Activated CD4-positive, CD25-positive, alpha-beta regulatory T cell treated with anti-CD3 and anti-CD28 coated beads, Interleukin-2, amount 50 U/mL, for 16 hours (primary cell): ENCODE measurements at places on chromosomes 5 and 9.

DNA sequence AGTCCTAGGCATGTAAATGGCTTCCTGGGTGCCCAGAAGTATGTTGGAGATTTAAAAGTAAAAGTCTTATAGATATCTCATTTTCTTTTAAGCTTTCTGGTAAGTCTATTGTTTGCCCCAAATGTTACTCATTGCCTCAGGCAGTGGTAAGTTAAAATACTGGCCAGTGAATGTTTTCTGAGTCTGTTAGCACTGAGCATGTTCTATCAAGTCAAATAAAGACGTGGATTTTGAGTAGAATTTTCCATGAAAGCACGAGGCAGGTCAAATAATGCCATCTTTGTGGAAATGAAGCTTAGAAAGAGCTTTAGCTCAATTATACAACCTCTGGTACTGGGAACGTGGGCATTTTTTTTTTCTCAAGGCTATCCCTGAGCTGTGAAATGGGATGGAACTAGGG, 651.3 kb upstream of the ACO1 start:
- DNase-seq = no peak

DNA sequence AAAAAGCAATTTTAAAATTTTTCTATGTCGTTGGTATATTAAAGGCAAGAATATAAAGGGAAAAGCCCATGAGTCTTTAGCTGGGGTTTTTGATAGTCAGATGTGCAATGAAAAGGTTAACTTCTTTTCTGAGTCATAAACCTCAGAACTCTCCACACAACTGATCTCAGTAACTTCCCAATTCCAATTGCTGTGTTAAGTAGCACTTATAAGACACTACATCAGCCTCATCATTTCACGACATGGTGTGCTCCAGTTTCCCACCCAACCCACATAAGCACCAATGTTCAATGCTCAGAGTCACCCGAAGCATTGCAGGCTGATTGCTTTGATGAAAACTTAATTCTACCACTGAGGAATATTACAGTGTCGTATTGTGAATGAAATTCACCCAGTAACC, 155.8 kb downstream of the TSSK1B start:
- DNase-seq = no peak

DNA sequence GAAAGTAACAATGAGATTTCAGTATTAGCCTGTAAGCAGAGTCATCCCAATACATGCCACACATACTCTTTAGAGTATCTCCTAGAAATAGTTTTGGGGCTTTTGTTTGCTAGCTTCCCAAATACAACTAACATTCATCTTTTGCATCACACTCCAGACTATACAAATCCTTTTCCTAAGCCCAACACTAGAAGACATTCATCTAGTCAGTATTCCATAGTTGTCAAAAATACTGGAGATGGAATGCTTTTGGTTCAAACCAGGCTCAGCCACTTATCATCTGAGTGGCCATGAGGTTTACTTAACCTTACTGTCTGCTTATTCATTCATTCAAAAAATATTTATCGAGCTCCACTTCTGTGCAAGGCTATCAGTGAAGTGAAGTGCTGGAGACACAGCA, 205.1 kb upstream of the SGCD start:
- no peak for DNase-seq

DNA sequence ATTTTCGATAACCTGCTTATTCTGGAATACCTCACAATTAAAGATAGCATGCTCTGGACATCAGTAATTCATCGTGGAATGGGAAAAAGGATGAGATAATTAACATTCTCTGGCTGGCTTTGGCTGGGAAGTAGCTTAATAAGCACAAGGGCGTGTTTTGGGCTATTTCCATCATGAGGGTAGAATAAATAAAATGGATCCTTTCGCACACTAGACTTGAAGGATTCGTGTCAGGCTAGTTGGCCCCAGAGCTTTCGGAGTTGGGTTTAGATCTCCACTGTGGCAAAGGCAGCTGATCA, 151.2 kb upstream of the ADRA1B start:
- DNase-seq = no peak

- no peak for DNase-seq
Measured at GRCh38 chr9:84970432-84970831, 300.9 kb downstream of the NTRK2 start.

DNA sequence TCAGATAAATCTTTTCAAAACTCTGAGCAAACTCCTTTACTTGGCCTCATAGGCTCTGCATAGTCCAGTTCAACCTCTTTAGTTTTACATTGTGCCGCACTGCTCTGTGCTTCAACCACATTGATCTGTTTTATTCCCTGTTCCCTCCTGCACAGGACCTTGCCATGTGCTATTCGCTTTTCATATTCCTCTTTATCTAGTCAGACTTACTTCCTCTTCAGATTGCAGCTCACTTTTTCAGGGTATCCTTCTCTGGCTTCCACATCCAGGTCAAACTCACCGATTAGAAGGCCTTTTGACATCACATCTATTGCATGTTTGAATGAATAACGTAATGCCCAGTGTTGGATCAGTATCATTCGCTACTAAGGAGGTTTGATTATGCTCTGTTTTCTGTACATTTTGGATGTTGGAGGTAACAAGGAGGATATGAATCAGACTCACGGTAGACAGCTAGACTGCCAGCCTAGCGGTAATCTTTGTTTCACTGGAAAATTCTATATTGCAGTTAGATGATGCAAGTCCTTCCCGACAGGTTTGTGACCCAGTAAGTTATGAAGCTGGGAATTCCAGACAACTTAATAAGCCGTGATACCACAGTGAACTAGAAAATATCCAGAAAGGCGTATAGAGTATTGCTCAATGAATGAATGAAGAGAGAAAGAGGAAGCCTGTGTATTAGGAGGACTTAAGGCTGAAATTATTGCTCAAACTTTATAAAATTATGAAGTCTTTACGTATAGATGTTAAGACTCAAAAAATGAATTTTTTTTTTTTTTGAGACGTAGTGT, 65.7 kb downstream of the IQGAP2 start:
- DNase-seq = no peak

DNA sequence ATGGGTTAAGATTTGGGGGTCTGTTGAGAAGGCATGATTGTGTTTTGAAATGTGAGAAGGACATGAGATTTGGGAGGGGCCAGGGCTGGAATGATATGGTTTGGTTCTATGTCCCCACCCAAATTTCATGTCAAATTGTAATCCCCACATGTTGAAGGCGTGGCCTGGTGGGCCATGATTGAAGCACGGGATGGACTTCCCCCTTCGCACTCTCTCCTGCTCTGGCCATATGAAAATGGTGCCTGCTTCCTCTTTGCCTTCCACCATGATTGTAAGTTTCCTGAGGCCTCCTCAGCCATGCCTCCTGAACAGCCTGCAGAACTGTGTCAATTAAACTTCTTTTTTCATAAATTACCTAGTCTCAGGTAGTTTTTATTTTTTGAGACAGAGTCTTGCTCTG, 14.7 kb upstream of the NOTCH1 start:
- no peak for DNase-seq

GRCh38 chr5:158654415-158654814, 445.3 kb downstream of the EBF1 start:
- no peak for DNase-seq

GRCh38 chr5:6462671-6463070, 14.0 kb downstream of the UBE2QL1 start:
- no peak for DNase-seq

GRCh38 chr5:134491841-134492442, 33.5 kb upstream of the JADE2 start:
- DNase-seq = no peak

GRCh38 chr5:137320056-137321045, 178.8 kb downstream of the SPOCK1 start:
- DNase-seq = no peak

DNA sequence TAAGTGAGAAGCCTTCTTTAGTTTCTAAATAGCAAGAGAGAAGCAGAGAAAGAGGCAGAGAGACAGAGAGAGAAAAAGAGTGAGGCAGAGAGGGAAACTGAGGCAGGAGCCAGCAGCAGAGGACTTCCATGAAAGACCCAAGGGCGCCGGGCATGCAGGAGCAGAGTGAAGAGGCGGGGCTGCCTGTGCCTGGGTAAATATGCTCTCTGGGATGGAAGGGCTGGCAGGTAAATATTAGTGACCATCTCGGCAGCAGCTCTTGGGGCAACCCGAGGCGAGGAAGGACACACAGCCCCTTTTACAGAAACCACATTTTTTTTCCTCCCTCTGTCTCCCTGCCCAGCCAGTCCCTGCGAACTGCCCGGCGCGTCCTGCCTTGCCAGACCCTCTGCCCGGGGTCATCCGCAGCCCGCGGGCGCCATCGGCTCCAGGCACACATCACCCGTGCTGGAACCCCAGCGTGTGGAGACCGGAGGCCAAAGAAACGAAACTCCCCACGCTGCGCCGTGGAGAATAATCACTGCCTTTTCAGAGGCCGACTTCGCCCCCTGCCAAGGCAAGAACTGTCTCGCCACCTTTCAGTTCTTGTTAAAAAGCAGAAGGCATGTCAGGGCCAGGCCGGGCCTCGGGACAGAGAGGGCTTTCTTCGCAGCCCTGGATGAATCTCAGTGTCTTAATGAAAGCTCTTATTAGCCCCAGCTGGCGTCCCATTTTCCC, 61.3 kb downstream of the BOD1 start:
- DNase-seq = no peak

DNA sequence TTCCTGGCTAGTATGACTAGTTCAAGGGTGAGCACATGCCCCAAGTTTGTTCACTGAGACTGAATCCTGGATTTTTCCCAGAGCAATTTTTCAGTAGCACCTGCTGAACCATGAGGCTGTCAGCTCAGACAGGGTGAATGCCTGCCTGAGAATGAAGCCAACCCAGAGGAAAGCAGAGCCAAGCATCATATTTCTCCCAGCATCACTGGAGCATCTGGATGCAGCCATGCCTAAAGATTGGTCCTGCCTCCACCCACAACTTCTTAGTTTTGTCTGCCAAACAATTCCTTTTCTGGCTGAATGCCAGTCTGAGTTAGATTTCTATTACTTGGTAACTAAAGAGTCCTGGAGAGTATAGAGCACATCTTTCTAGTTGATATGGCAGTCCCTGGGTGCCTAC, 343.6 kb downstream of the CSNK1G3 start:
- no peak for DNase-seq

GRCh38 chr9:126607731-126608130, 6.0 kb upstream of the LMX1B start:
- DNase-seq = no peak

DNA sequence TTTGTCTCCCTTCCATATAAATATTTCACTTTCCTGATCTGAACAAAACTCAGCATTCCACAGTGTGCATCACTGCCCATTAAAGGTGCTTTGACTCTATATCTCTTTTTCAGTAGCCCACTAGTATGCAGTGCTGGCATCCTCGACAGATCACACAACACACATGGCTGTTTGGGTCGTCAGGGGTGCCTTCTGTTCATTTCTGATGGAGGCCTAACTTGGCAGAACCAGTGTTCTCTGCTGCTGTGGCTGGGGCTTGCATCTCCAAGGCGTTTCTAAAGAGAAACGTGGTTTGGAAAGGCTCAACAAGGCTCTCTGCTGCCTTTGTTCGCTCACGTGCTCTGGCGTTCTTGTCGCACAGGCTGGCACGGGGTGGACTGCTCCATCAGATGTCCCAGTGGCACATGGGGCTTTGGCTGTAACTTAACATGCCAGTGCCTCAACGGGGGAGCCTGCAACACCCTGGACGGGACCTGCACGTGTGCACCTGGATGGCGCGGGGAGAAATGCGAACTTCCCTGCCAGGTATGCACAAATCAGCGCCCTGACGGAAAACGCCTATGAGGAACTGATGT, 97.7 kb upstream of the PRRC1 start:
- DNase-seq = no peak

DNA sequence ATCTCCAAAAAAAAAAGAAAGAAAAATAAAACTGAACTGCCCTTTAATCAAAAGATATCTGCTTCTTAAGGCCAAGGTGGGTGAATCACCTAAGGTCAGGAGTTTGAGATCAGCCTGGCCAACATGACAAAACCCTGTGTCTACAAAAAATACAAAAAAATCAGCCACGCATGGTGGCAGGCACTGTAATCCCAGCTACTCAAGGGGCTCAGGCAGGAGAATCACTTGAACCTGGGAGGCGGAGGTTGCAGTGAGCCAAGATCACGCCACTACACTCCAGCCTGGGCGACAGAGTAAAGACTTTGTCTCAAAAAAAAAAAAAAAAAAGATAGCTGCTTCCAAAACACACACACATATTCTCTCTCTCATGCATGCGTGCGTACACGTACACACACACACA, 17.8 kb downstream of the SCAI start:
- no peak for DNase-seq

DNA sequence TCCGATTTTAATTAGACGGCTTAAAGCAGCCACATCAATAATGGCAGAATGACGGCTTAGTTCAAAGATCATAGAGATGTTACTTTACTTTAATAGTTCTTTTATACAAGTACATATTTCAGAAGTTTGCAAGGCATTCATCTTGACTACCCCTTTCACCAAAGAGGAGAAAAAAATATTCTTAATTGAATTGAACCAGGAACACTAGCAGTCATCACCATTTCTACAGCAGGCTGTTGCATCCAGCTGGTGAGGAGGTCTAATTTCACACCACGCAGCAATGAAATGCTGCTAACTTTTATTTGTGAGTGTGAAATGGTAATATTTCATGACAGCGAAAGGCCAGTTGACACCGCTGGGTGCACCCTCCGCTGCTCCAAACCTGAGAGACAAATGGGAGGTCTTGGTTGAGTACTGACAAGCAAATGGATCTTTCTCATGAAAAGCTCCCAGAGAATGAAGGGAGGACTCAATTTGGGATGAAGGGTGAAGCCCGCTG, 322.2 kb downstream of the GLIS3 start:
- DNase-seq = no peak

DNA sequence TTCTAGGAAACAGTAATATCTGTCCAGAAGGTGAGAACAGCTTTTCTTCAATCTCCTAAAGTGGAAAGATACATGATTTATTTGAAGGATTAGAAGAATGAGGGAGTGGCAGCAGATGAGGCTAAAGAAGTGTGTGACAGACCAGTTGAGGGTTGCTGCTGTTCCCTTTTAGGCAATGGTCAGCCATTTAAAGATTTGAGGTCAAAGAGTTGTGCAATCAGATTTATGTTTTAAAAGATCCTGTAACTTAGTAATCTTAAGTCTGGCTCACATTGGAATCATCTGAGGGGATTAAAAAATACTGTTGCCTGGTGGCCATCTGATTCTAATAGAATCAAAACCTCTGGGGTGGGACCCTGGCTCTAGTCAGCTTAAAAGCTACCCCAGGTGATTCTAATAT, 4.3 kb upstream of the SGCD start:
- DNase-seq = no peak

DNA sequence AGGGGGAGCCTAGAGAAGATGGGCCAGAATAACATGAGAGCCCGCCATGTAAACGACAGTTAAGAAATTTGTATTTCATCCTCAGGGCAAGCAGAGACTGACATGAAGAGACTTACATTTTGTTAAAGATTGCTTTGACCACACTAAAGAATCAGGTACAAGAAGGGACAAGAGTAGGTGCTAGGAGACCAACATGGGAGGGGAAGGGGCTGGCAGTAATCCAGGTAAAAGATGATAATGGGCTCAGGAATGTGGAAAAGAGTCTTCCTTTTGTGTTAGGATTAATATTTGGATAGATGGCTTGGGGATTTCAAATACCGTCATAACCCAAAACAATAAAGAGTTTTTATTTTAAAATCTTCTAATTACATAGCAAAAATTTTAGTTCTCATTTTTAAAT, 137.3 kb downstream of the ZNF462 start:
- DNase-seq = no peak

GRCh38 chr9:112299514-112299913, 33.9 kb downstream of the PTBP3 start:
- no peak for DNase-seq
